Activated T-helper 2 cell treated with anti-CD3 and anti-CD28 coated beads, Interferon-gamma antibody, Interleukin-2, Interleukin-4, amounts not matched to agents 10 μg/mL and 5 μg/mL and 100 μg/mL, durations not matched to agents 14 hours and 24 hours and 36 hours (primary cell): ENCODE measurements at places on chromosomes 6 and 20. TPM values are rescaled to one million over a fixed set of nuclear protein-coding genes. Genes with fewer than 3 reads are reported as not detected.

Gene HEBP2
- total RNA-seq: 17.2 and 20.0 TPM in 2 replicates

GRCh38 chr6:169991031-169991390 lies 239.6 kb downstream of the ERMARD start:
- no peaks in the 10 kb centered on the region for H3K27me3 ChIP-seq
- no peak overlapping the region for H3K4me3 ChIP-seq
- no peak for DNase-seq
- no peaks in the 10 kb centered on the region for H3K36me3 ChIP-seq
- H3K27ac ChIP-seq: no peak overlapping the region

- H3K4me3 ChIP-seq: no peak overlapping the region
- no peak for DNase-seq
- no peak overlapping the region for H3K27ac ChIP-seq
- H3K36me3 ChIP-seq: no peaks in the 10 kb centered on the region
- no peaks in the 10 kb centered on the region for H3K4me1 ChIP-seq
- H3K27me3 ChIP-seq: no peaks in the 10 kb centered on the region
Observed at GRCh38 chr6:133300896-133301295, 59.7 kb downstream of the EYA4 start.

GRCh38 chr6:75483136-75483952 lies 10.3 kb downstream of the FILIP1 start:
- no peak for DNase-seq
- no peaks in the 10 kb centered on the region for H3K36me3 ChIP-seq
- H3K27me3 ChIP-seq: peaks cover 20% of the 10 kb centered on the region
- H3K27ac ChIP-seq: no peak overlapping the region

DNA sequence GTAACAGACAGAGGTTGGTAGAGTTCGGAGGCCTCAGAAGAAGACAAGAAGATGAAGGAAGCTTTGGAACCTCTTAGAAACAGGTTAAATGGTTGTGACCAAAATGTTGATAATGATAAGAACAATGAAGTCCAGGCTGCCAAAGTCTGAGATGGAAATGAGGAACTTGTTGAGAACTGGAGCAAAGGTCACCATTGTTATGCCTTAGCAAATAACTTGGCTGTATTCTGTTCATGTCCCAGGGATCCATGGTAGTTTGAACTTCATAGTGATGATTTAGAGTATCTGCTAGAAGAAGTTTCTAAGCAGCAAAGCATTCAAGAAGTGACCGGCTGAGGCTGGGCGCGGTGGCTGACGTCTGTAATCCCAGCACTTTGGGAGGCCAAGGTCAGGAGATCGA lies 11.1 kb upstream of the LSM14B start:
- no peak for DNase-seq
- no peaks in the 10 kb centered on the region for H3K27me3 ChIP-seq
- no peaks in the 10 kb centered on the region for H3K4me1 ChIP-seq
- H3K4me3 ChIP-seq: no peak overlapping the region

DNA sequence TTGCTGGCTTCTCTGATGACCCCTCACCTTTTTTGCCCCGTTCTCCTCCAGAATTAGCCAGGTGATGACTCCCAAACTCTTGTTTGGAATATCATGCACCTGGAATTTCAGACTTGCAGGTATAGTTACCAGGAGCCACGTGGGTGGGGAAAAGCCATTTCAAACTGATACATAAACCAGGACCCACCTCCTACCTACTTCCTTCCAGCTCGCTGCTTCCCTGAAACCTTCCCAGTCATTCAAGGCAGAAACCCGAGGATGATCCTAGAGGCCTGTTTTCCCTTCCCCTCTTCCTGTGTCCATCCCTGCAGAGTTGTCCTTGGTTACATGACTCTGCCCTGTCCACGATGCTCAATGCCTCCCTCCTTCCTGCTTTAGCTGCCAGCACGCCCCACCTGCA lies 101.9 kb downstream of the MTHFD1L start:
- H3K36me3 ChIP-seq: peaks cover 36% of the 10 kb centered on the region
- no peaks in the 10 kb centered on the region for H3K27me3 ChIP-seq
- no peaks in the 10 kb centered on the region for H3K4me1 ChIP-seq
- no peak for DNase-seq
- no peak overlapping the region for H3K27ac ChIP-seq
- no peak overlapping the region for H3K4me3 ChIP-seq

DNA sequence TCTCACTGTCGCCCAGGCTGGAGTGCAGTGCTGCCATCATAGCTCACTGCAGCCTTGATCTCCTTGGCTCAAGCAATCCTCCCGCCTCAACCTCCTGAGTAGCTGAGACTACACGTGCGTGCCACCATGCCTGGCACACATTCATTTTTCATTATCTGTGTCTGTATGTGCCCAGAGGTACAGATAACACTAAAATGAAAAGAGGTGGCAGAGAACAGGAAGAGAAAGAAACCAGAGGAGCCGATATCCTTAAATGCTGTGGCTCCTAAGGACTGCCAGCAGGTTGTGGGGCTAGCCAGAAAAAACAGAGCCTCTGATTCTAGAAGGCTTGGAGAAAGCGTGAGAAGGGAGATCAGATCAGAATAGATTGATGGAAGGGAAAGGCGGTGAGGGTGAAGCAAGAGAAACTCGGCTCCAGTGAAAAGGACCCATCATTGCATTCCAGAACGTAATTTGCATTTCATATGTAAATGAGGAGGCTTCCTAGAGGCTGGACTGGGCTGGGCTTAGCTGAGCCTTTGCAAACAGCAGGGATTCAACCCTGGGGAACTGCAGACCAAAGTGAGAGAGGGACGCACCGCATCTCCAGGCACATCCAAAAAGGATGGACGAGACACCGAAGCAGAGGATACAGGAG lies 64.2 kb downstream of the GCNT2 start:
- H3K27me3 ChIP-seq: no peaks in the 10 kb centered on the region
- DNase-seq: no peak
- H3K27ac ChIP-seq: no peak overlapping the region
- H3K36me3 ChIP-seq: no peaks in the 10 kb centered on the region
- H3K4me1 ChIP-seq: peaks cover 13% of the 10 kb centered on the region

Gene CD93
- total RNA-seq: 1.9 and 2.0 TPM in 2 replicates

GRCh38 chr20:41134362-41135186 lies 2.8 kb upstream of the PLCG1 start:
- H3K27ac ChIP-seq: peak overlapping the region; percentile 1
- H3K27me3 ChIP-seq: no peaks in the 10 kb centered on the region
- no peak overlapping the region for H3K4me3 ChIP-seq
- DNase-seq: no peak
- peaks cover 47% of the 10 kb centered on the region for H3K4me1 ChIP-seq
- H3K36me3 ChIP-seq: peaks cover 19% of the 10 kb centered on the region

- H3K4me3 ChIP-seq: no peak overlapping the region
- no peaks in the 10 kb centered on the region for H3K27me3 ChIP-seq
- peaks cover 18% of the 10 kb centered on the region for H3K36me3 ChIP-seq
- H3K27ac ChIP-seq: no peak overlapping the region
Observed at GRCh38 chr6:161233986-161234661, 39.7 kb downstream of the AGPAT4 start.

Gene PRIM2
- 36.9 and 37.9 TPM in 2 replicates for total RNA-seq

DNA sequence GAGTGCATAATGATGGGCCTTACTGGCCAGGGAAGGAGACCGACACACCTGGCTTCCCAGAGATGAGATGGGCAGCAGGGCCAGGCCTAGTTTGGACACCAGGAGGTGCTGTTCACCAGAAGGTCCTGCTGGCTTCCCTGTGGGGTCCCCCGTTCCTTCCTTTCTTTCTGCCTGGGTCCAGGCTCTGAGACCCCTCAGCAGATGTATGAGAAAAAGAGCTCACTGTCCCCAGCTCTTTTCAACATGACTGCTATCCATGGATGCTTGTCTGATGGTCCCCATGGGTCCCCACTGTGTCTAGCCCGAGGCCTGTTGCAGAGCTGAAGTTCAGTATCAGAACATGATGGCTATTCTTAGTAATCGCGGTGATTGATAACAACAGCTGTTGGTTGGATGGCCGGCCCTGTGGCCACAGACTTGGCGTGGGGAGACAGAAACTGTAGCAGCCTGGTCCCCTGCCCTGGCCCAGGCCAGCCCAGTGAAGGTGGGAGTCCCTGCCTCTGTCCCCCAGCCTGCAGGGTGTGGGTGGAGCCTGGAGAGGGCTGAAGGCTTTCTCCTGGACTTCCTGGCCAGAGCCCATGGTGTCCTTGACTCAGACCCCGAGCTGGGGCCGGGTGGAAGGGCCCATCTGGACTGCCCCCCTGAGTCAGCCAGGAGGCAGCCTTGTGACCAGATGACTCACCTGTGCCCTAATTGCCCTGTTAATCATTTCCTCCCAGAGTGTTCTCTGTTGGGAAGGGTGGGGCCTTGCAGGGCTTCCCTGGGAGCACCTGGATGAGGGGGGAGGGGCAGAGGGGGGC lies 9.9 kb upstream of the BAK1 start:
- H3K27me3 ChIP-seq: peaks cover 2% of the 10 kb centered on the region
- H3K36me3 ChIP-seq: no peaks in the 10 kb centered on the region
